ENCODE measurements at places on chromosomes 3 and 15.

- no peak for DNase-seq
Measured at GRCh38 chr3:128400671-128401070, 66.0 kb downstream of the DNAJB8 start.

- DNase-seq, result no peak
Measured at GRCh38 chr3:118098827-118099226, 935.8 kb downstream of the IGSF11 start.

- no peak for DNase-seq
Measured at GRCh38 chr3:194326192-194326967, 24.7 kb downstream of the CPN2 start.

- DNase-seq, result no peak
Measured at GRCh38 chr3:50350213-50350526, 405 bp downstream of the NPRL2 start.

DNA sequence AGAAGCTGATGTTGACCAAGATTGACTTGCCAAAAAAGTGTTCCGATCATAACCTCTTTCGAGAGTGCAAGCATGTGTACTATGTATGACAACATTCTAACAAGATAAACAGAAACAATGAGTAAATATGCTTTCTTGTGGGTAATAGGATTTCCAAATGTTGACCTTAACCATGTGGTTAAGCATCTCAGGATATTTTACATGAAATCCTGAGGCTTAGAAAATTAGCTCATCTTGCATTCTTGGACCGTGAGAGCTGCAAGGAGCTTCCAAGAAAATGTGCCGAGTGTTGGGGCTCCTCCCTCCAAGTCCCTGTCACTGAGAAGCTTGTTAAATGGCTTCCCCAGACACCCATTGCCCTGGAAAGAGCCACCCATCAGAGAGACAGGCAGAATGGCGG lies 50.1 kb downstream of the C3orf20 start:
- peak; percentile 59 for DNase-seq

DNA sequence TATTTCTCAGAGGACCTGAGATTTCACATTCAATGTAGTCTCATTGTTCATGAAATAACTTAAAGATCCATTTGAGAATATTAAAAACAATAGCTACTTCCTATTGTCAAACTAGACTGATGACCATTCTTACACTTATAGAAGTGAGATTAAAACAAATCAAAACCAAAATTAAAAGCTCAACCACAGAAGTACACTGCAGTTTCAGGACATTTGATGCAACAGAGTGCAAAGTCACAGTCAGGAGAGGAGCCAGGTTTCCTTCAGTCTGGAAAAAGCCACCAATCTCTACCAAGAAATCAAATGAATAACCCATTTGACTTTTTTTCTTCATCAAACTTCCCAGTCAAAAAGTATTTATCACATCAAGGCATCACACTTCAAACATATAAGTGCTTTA lies 5.5 kb downstream of the CCPG1 start:
- peak; percentile 71 for DNase-seq

- no peak for DNase-seq
Measured at GRCh38 chr3:33099109-33099645, 2.2 kb upstream of the GLB1 start.

DNA sequence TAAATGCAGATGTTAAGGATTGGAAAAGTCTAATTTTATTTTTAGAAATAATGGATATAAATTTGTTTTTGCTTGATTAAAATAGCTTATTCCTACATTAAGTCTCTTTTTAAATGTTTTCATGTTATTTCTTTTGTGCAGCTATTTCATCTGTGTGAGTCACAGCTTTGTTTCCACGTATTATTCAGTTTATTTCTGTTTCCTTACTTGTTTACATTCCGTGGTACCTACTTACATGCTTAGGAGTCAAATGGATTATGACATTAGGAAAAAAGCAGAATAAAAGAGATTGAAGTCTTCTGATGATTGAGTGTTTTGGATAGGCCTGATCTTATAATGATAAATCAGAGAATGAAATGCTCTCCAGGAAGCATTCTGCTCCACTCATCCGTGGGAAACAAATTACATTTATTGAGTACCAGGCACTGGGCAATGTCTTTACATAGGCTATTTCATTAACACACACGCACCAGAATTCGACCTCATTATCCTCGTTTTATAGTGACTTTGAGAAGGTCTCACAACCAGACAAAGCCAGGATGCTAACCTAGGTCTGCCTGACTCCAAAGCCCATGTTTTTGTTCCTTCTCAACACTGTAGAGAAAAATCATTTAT lies 38.1 kb upstream of the RASA2 start:
- DNase-seq, result peak; percentile 75

- DNase-seq, result no peak
Measured at GRCh38 chr15:68791431-68792283, 29.0 kb downstream of the ANP32A start.

DNA sequence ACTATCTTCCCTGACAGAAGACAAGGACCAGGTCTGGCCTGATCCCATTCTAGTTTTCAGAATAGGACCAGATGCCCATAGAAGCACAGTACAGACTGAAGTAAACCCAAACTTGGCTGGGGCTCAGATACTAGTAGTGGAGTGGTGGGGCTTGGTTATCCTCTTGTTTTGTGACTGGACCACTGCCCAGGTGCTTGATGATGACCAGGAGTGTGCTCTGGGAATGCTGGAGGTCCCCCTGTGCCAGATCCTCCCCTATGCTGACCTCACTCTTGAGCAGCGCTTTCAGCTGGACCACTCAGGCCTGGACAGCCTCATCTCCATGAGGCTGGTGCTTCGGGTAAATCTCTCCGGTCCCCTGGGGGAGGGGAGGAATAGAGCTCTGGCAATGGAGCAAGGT lies 36.3 kb downstream of the ESYT3 start:
- no peak for DNase-seq

GRCh38 chr3:126752303-126753190 lies 48.5 kb downstream of the CHCHD6 start:
- peak; percentile 93 for DNase-seq

- DNase-seq, result peak; percentile 72
Measured at GRCh38 chr3:62332835-62333244, 40.5 kb downstream of the FEZF2 start.

- no peak for DNase-seq
Measured at GRCh38 chr3:152539191-152539764, 270.5 kb downstream of the MBNL1 start.

- no peak for DNase-seq
Measured at GRCh38 chr15:90239371-90239770, 5.4 kb downstream of the GDPGP1 start.

DNA sequence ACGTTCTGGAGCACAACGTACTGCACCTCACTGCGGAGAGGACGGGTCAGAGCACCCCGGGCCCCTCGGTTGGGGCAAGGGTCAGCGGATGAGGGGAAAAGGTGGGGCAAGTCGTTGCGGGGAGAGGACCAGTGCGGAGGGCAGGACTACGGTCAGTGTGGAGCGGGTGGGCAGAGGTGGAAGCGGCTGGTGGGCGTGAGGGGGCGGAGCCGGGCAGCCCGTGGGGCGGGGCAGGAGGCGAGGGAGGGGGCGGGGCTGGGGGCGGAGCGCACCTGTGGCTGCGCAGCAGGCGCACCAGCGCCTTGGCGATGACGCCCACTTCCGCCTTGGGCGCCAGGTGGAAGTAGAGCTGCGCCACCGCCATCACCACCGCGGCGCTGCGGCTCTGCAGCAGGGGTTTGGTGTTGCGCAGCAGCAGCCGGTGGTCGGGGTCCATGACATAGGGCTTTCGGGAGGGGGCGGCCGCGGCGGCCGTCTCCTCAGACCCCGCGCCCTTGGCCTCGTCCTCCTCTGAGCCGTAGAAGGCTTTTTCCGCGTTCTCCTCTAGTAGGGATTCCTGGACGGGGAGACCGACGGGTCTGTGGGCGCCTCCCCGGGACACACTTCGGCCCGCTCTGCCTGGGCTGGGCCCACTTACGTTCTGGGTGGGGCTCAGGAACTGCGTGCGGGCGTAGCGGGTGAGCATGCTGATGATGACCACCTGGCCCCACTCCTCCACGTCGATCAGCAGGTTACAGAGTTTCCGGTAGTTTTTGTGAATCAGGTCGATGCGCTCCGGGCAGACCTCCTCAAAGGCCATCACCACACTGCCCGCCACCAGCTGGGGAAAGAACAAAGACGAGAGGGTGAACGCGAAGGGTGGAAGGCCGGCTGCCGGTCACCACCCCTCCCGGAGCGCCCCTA lies 29.2 kb downstream of the AP3B2 start:
- DNase-seq, result no peak

Measured in adipocyte (in vitro differentiated cells).